ENCODE measurements at places on chromosomes 13 and 19.

DNA sequence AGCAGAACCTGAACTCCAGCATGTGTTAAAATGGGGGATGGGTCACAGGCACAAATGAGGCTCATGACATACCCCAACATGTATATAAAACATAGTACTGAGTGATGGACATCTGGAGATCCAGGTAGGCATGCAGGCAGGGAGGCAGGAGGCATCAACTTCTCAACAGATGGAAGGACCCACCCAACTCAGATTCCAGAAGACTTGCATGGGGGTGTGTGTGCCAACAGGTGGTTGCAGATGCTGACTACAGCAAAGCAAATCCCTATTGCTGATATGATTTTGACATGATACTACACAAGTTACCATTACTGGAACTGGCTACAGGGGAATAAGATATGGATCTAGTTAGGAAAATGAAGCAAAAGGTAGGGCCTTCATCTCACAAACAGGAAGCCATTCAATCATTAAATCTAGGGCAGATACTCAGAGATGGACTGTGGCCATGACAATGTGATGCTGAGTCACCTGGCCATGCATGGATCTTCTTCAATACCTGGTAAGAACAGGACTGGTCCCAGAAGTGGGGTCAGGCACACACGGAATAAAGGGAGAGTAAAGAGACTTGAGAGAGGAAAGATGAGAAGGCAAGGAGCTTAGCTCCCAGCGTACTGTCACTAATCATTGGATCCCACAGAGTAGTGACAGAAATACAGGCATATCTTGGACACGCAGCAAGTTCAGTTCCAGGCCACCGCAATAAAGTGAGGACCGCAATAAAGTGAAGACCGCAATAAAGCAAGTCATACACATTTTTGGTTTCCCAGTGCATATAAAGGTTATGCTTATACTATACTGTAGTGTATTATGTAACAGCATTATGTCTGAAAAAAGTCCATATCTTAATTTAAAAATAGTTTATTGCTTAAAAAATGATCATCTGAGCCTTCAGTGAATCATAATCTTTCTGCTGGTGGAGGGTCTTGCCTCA lies 91.3 kb downstream of the USP12 start:
- no peak for ATAC-seq

DNA sequence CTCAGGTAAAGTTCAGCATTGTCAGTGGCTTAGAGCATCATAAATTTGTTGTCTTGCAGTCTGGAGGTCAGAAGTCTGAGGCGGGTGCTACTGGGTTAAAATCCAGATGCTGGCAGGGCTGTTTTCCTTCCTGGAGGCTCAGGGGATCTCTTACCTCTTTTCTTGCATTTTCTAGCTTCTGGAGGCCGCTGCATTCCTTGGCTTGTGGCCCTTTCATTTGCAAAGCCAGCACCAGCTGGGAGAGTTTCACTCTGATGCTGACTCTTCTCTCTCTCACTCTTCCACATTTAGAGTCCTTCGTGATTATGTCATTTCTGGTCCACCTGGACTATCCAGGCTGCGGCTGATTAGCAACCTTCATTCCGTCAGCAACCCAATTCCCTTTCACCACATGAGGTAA lies 38.1 kb upstream of the SLC10A2 start:
- no peak for ATAC-seq

DNA sequence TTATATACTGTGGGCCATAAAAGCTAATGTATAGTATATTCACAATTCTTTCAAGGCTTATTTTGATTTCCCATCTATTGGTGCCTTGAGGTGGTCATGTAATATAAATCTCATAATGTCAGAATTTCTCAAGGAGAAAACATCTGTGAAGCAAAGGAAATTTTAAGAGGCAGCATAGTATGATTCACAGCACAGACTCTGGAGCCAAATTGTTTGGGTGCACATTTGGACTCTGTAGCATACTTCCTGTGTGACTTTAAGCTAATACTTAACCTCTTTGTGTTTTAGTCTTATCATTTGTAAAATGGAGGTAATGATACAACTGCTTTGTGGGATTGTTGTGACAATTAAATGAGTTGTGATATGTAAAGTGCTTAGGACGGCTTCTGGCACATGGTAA lies 67.6 kb downstream of the PIBF1 start:
- no peak for ATAC-seq

DNA sequence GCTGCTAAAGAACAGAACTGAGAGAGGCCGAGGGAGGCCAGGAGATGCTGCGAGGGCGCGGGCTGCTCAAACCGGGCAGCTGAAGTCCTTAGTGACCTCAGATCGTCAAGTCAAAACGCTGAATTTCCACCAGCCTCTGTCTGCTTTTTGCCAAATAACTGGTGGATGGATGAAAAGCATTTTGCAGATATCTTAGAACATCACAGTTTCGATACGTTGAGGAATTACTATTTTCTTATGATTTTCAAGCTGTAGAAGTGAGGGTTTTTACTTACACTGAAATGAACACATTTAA lies 2.0 kb downstream of the GPC6 start:
- no peak for ATAC-seq

- ATAC-seq, result no peak
These were observed 31.0 kb downstream of the RUBCNL start for GRCh38 chr13:46355901-46356590.

GRCh38 chr13:24142886-24143285 lies 17.6 kb upstream of the SPATA13 start:
- no peak for ATAC-seq

DNA sequence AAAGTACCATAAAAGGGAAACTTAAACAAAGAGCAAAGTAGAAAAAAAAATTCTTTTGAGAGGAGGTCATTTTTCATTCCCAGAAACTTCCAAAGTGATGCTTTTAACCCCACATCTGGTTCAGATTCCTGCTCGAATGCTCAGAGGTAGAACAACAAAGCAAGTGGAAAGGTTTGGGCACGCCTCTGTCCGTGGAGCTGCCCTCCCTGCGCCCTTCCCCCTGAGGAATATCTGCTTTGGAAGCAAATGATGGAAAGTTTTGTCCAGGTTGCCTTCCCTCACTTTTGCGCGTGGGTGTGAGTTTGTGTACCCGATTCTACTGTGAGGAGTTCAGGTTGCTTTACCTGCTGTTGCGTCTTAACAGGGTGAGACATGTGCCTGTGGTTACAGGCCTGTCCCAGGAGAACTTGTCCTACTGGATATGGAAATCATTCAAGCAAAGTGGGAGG lies 110.2 kb downstream of the KLF5 start:
- no peak for ATAC-seq

GRCh38 chr19:19659646-19660245 lies 3.7 kb downstream of the ATP13A1 start:
- no peak for ATAC-seq

- ATAC-seq, result no peak
These were observed 369.9 kb downstream of the PCDH9 start for GRCh38 chr13:66859934-66860877.

DNA sequence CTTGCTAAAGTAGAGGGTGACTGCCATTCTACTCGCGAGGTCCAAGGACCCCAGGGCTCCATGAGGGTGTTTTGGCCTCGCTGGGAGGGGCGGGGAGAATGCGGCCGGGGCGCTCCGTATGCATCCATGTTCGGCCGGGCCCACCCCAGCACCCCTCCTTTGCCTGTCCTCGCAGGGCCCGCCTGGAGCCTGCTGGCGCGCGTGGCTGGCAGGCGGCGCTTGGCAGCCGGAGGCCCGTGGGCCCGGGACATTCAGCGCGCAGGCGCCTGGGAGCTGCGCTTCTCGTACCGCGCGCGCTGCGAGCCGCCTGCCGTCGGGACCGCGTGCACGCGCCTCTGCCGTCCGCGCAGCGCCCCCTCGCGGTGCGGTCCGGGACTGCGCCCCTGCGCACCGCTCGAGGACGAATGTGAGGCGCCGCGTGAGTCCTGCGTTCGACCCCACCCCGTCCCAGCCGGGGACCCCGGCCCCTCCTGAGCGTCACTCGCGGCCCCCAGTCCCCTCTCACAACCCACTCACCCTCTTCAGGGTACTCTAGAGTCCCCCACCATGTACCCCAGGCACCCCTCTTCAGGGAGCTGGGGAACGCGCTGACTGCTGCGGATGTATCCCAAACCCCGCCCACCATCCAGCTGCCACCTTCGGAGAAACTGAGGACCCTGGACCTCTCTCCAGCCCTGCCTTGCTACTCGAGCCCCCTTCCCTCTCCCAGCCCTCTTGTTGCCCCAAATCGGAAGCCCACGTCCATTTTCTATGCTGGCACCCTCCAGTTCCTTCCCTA lies 4.1 kb downstream of the DLL3 start:
- peak; percentile 63 for ATAC-seq

DNA sequence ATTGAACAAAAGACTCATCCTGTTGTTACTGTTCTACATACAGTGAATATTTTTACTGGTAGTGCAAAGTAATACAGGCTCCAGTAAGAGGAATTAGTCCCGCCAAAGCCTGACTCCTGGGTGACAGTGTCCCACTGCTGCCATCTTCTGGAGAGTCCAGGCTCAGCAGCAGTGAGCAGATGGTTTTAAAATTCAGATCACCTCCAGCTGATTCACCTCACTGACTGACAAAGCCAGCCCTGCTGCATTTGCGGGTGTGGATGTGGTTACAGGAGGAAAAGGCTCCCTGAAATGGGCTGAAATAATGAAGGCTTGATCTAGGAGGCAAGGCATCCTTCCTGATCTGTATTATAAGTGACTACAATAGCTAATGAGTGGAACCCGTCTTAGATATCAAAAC lies 18.3 kb downstream of the PABPC3 start:
- peak; percentile 78 for ATAC-seq

DNA sequence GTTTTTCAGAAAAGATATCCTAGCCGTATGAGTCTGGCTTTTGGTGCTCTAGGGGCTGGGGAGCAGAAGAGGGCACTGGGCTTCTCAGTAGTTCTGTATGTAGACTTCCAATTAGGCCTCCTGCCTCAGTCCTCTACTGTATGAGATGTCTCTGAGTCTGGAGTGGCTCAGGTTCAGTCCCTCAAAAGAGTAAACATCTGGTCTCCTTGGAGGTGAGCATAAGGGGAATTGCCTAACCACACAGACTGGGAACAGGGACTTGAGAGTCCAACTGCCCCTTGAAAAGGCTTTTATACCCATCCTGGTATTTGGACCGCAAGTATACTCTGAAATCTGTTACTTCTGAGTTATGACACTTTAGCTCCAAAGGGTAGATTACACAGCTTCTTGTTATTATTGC lies 214.5 kb downstream of the TDRD3 start:
- ATAC-seq, result no peak

DNA sequence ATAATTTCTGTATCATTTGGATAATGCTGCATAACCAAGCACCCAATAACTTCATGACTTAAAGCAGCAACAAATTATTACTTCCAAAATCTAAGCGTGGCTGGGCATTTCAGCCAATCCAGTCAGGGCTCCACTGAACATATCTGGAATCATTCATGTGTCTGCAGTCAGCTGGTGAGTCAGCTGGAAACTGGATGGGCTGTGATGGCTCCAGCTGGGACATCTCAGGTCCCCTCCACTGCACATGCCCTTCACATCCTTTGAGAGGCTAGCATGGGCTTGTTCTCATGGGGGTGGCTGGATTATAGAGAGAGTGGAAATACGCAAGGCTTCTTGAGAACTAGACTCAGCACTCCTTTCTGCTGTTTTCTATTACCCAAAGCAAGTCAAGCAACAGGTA lies 961.9 kb downstream of the DIAPH3 start:
- ATAC-seq, result no peak
